AG08395 (cell line): ENCODE measurements at places on chromosomes 6 and 20.

GRCh38 chr20:5544712-5545111, 205.5 kb upstream of the SHLD1 start:
- DNase-seq, result no peak

DNA sequence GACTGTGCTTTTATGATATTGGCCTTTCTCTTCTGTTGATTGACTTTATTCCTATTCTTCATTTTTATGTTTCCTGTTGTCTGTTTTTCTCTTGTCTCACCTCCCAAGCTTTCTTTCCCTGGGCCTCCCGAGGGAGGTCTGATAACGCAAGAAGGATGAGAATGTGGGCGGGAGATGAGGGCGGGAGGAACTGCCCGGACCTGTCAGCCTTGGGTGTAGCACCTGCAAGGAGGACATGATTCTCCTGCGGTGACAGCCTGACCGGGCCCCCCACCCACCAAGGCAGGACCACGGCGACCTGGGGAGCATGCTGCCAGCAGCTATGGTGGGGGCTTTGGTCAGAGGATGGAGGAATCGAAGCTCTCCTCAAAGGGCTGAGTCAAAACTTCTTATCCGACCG, 86.9 kb downstream of the PLEKHG1 start:
- DNase-seq, result no peak

DNA sequence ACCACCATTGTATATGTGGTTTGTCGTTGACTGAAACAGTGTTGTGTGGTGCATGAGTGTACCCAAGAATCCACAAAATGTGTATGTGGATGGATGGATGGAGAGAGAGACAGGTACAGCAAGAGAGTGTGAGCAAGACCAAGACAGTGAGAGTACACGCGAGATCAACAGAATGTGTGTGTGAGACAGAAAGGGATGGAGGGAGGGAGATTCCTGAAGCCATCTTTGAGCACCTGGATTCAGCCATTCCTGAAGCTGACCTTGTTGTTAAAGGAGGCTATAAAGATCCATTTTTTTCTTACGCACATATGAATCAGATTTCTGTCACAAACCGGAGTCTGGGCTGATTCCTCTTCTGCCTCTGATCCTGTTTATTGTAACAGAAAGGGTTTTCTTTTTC, 64.1 kb downstream of the TFAP2C start:
- DNase-seq, result no peak

DNA sequence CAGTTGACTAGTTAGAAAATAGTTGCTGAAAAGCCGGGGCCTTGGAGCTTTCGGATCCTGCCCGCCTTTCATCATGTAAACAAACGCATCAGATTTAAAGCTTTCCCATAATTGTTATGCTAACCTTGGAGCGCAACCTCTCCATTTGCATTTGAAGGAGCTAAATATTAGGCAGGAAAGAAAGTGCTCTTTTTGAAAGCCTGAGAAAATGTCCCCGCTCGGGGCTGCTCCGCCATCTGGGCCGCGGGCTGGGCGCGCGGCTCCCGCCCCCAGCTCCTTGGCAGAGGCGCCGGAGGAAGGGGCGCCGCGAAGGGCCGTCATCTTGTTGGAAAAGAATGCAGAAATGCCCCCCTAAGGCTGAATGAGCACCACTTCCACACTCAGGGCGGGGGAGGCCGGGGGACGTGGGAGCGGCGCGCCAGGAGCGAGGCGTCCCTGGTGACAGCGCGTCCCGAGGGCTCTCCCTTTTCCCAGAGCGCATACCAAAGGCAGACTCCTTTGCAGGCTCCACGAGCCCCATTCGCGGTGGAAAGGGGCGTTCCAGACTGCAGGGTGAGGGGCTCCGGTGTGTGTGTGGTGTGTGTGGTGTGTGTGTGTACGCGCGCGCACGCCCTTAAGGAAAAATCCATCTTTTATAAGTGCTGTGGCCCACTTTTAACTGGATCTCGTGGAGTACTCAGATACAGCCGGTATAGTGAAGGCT, 145.6 kb upstream of the ID4 start:
- DNase-seq, result peak; percentile 34

DNA sequence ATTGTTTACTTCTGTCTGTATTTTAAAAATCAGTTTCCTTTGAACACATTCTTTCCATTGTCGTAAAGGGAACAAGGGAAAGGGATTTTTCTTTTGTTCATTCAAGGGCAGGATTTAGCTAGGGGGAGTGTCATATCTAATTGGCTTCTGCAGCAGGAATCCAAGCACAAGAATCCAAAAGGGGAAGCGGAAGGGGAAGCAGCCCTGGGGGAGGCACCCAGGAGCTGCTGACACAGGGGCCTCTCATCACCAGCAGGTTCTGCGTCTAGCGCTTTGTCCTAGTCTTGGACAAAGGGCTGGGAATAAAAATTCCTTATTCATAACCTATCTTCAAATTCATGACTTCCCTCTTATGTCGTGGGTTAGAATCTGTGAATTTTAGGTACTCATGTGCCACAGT, 13.7 kb downstream of the RIPK1 start:
- DNase-seq, result no peak

GRCh38 chr6:45759472-45759810, 256.2 kb downstream of the CLIC5 start:
- peak; percentile 36 for DNase-seq

- DNase-seq, result no peak
These were observed 30.4 kb downstream of the IBTK start for GRCh38 chr6:82217018-82217586.

- DNase-seq, result no peak
These were observed 254.5 kb downstream of the TMEM242 start for GRCh38 chr6:157068691-157069324.

DNA sequence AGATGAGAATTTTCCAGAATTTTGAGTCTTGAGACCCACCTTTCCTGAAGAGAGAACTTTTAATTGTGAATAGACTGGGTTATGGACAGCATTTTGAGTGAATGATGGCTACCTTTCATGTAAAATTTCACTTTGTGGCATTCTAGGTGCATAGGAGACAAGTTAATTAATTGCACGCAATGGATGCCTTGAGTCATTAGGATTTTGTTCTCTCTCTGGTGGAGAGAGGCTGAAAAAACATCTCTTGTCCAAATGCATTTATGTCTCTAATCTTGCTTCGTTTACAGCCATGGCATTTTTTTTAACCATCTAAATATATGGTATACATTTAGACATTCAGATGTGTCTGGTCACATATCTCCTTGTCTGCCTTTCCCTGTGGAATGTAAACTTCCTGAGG, 3.1 kb downstream of the RHAG start:
- DNase-seq, result no peak

- DNase-seq, result no peak
These were observed 11.5 kb downstream of the RBM24 start for GRCh38 chr6:17292600-17293133.

- DNase-seq, result no peak
These were observed 31.1 kb downstream of the RNF217 start for GRCh38 chr6:124993327-124993726.

GRCh38 chr6:74277777-74278186, 581.8 kb downstream of the CD109 start:
- DNase-seq, result peak; percentile 28

- DNase-seq, result no peak
These were observed 78.0 kb downstream of the MDGA1 start for GRCh38 chr6:37619641-37620040.

- DNase-seq, result no peak
These were observed 73.9 kb downstream of the DCDC2 start for GRCh38 chr6:24284006-24284405.

DNA sequence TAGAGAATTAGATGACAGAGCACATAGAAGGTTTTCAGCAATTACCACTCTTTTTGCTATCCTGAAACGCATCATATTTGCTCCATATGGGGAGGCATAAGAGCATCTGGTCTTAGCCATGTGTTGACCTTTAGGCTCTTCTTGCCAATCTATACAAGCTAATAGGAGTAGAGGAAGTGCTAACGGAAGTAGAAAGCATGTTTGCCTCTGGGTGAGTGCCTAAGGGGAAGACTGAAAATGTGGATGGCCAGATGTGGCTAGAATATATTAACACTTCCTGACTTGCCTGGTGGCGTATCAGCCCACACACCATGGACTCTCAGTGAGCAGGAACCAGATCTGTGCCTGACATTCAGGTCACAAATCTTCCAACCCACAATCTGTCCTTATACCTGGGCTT, 136.3 kb downstream of the LRRC1 start:
- no peak for DNase-seq

DNA sequence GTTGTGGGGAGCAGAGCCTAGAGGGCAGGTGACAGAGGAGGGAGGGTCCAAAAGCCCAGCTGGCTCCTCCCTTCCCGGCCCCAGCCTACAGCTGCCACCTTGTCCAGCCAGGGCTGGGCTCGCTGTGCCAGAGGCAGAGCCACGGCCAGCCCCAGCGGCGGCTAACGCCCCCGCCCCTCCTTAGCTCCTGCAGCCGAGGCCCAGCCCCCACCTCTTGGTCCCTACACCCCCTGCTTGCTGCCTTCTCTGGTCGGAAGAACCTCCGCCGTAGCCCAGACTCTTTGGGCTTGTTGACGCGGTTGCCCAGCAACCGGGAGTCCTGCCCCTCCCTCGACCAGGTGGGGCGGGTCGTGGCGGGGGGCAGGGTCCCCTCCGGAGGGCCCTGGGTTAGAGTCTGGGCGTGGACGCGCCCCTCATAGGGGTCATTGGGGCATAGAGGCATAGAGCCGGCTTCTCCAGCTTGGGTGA, 521 bp upstream of the LKAAEAR1 start:
- DNase-seq, result no peak

- DNase-seq, result no peak
These were observed 7.0 kb downstream of the TRPC4AP start for GRCh38 chr20:35085477-35086225.

GRCh38 chr6:111688331-111688730, 82.7 kb upstream of the TRAF3IP2 start:
- DNase-seq, result no peak

DNA sequence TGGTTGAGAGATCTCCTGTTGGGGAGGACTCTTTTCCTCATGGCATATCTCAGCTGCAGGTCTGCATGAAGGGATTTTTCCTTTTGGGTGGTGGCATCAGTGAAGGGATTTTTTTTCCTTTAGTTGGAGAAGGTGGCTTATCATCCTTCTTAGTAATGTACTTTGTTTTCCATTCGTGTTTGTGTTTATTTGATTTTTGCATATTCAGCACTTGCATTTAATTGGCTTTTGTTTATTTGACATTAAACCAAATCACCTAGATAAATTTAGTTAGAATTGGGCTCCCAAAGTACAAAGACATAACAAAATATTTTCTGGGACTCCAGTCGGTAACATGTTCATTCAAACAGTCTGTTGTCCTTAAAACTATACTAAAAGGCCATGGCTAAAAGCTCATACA, 56.2 kb upstream of the MANEA start:
- no peak for DNase-seq

- DNase-seq, result no peak
These were observed 43.6 kb downstream of the ADTRP start for GRCh38 chr6:11734861-11735613.

DNA sequence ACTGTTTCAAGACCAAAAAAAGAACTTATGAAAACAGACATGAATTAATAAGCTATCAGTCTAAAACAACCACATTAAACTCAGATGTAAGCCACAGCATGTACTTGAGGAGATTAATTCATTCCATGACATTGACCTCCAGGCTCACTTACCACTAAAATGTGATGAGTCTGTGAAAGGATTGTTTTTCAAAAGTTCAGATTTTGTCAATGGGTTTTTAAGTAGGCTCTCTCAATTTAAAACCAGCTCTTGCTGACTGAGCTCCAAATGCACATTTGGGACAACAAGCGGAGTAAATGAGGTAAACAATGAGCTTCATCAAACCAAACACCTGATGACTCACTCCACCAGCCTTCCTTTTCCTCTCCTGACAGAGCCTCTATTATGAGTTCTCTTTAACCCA, 197.0 kb downstream of the SIM1 start:
- peak; percentile 26 for DNase-seq

GRCh38 chr6:125942672-125943527, 13.7 kb upstream of the HINT3 start:
- DNase-seq, result no peak

- DNase-seq, result no peak
These were observed 74.9 kb downstream of the ZDHHC14 start for GRCh38 chr6:157455731-157456523.

- no peak for DNase-seq
These were observed 111.2 kb upstream of the PTCHD4 start for GRCh38 chr6:48222241-48222640.

- no peak for DNase-seq
These were observed 720.4 kb upstream of the CHD6 start for GRCh38 chr20:42338294-42339201.

- DNase-seq, result no peak
These were observed 5.3 kb upstream of the PM20D2 start for GRCh38 chr6:89140347-89141156.

- DNase-seq, result no peak
These were observed 55.5 kb downstream of the FOXC1 start for GRCh38 chr6:1665214-1665613.

GRCh38 chr20:32784369-32785080, 22.3 kb downstream of the DNMT3B start:
- DNase-seq, result no peak

- DNase-seq, result peak; percentile 15
These were observed 394 bp downstream of the YIPF3 start for GRCh38 chr6:43516367-43516696.

DNA sequence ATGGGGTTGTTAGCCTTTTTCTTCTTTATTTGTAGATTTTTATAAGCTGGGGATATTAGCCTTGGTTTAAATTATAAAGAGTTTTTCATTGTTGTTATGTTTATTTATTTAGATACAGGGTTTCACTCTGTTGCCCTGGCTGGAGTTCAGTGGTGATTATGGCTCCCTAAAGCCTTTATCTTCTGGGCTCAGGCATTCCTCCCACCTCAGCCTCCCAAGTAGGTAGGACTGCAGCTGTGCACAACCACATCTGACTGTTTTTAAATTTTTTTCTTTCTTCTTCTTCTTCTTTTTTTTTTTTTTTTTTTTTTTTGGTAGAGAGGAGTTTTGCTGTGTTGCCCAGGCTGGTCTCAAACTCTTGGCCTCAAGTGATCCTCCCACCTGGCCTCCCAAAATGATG, 80.9 kb downstream of the UBE3D start:
- DNase-seq, result no peak

DNA sequence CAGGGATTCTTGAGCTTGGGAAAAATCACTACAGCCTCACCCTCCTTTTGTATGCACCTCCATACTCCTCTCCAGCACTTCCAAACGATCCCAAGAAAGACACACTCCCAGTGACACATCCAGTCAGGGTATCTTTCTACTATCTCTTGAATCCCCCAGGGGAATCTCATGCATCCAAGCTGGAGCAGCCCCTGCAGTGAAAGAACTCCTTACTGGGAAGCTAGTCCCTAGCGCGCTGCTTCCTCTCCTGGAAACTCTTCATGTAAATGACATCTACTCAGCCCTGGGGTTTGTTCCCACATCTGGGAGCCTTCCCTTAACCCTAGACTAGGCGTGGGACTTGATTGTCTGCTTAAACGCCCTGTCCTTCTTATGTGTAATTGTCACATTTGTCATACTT, 329.1 kb upstream of the QKI start:
- no peak for DNase-seq

GRCh38 chr6:143368426-143368825, 82.1 kb downstream of the ADAT2 start:
- peak; percentile 14 for DNase-seq

- no peak for DNase-seq
These were observed 271.2 kb upstream of the TAB2 start for GRCh38 chr6:149046164-149046821.
